ENCODE measurements at places on chromosomes 7 and 10.

DNA sequence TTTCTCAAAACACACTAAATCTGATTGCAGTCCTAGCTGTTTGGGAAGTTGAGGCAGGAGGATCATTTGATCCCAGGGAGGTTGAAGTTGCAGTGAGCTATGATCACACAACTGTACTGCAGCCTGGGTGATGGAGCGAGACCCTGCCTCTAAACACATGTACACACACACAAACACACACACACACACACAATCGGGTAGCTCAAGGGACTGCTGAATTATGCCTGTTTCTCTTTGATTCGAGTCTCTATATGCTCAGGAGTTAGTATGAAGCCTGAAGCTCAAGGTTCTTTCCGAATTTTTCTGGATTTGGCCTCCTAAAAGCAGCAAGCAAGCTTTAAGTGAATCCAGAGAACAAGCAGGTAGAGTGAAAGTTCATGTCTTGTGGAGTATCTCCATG is 22.5 kb downstream of the PRTFDC1 start:
- DNase-seq, result no peak

DNA sequence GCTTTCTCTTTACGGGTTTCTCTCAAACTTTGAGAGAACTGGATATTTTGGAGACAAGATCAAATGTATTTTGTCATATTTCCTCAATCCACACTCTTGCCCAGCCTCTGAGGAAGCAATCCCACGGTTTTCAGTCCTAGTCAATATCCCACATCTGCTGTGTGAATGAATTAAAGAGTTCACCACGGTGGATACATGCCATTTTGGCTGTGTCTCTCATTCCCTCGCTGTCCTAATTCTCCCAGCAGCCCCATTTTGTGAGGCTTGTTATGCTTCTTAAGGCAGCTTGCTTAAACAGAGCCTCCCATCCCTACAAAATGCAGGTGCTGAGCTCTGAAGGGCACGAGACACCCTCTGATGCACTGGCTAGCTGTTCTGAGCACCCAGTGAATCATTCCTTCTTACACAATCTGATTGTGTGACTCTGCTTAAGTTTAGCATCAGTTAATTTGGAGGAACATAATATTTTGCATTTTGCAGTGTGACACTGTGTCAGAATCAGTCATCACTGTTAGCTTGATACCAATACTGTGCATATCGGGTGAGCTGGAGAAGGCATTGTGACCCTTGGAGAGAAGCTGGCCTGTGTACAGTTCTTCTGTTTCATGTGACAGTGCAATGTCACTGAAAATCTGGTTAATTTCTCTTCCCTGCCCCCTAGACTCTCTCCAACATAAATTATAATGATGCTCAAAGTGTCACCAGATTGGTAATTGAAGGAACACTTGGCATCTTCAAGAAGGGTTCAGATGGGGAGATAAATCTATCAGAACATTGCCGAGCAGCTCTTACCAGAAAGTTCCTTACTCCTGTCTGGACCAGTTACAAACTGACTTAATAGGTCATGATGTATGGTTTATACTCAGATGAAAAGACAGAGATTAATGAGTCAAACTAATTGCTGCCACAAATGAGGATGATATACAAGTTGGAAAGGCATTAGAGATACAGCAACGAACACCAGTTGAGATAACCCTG is 103.7 kb upstream of the AOAH start:
- DNase-seq, result no peak

DNA sequence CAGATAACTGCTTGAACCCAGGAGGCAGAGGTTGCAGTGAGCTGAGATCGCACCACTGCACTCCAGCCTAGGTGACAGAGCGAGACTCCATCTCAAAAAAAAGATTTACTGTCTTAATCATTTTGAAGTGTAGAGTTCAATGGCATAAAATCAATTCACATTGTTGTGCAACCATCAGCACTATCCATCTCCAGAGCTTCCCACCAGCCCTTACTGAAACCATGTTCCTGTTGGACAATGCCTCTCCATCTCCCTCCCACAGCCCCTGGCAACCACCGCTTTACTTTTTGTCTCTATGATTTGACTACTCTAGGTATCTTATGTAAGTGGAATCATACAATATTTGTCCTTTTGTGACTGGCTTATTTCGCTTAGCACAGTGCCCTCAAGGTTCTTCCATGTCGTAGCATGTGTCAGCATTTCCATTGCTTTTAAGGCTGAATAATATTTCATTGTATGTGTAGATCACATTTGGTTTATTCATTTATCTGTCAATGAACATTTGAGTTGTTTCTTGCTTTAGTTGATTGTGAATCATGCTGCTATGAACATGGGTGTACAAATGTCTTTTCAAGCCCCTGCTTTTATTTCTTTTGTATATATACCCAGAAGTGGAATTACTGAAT is 33.1 kb downstream of the NACAD start:
- no peak for DNase-seq

- no peak for DNase-seq
Measured at GRCh38 chr10:124386186-124387077, 32.3 kb downstream of the OAT start.

DNA sequence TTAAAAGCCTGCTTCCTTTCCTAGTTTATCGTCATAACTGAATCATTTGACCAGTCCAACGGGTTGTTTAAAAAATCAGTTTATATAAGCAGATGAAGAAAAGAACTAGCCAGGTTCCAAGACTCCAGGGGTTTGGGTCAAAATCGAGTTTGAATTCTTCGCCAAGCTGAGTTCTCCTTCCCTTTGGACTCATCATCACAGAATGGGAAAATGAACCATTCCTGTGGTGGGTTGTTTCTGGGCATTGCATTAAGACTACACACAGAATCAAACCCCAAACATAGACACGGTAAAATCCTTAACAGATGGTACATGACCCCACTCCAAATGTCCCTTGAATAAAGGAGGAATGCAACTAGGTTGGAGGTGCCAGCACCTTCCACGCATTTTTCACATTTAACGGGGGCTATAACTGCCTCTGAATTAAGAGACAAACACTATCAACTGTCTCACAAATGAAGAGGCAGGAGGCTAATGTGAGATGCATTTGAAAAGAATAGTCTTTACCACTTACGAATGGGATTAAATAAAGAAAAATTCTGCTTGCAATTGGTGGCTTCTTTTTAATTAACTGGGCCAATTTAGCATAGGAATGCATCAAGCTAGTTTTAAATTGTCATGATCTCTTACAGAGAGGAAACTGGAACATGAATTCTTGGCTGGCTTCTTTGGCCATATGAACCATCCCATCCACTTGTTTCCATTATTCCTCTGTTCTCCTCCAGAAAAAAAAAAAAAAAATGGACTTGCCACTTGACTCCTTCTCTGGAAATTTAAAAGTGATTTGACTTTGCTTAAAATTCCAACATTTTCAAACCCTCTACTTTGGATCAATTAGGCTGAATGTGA is 61.1 kb downstream of the CHST15 start:
- no peak for DNase-seq

GRCh38 chr10:122182308-122182707 is 88.8 kb upstream of the BTBD16 start:
- DNase-seq, result no peak

DNA sequence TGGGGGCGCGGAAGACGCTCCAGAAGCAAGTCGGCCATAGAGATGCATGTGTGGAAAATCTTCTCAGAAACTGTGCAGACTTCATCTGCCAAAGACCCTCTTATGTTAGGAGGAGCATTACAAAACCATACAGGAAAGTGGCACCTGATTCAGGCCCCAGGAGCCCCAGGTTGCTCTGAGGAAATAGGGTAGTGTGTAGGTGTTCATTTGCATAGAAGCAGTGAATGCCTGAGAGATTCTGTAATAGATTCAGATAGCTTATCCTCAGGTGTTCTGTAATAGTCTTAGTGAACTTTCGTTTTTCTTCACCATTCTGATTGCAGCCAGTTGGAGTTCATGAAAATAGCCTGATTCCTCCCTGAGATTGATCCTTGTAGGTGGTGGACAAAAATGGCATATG is 106.4 kb upstream of the GJD4 start:
- DNase-seq, result no peak
